Stimulated activated CD4-positive, alpha-beta T cell treated with anti-CD3 and anti-CD28 coated beads, Interleukin-2, amount 100 ng/mL, for 48 hours (primary cell): ENCODE measurements at places on chromosomes 13 and 19.

DNA sequence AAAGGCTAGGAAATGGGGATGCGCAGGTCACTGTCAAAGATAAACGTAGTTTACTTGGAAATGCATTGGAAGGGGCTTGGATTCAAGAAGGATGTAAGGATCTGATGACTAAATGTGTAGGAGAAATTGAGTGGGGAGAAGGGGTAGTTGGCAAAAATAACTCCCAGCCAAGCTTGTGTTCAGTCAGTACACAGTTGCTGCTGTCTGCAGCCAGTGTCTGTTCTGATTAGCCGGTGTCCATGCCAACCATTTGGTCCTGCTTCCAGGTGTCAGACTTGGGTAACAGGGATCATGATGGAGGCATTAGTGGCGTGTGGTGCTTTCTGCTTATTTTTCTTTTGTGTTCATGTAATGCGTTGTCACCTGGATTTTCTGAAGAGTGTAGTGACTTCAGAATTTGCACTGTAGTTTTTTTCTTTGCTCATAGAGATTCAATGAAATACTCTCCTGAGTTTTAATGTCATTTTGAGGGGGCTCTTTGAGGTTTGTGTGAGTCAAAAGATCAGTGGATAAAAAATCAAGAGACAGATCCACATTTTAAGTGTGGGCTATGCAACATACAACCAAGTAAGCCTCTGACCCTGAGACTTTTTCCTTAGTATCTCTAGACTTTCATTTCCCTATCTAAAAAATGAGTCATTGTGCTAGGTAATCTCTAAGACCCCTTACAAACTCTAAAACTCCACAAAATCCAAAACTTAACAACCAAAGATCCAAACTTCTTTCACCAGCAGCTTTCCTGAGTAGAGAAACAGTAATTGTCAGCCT, 103.9 kb downstream of the WDFY2 start:
- DNase-seq: no peak

GRCh38 chr13:21020176-21020575, 41.2 kb downstream of the LATS2 start:
- DNase-seq: no peak

GRCh38 chr19:9295411-9295849, 14.2 kb downstream of the ZNF699 start:
- DNase-seq: no peak

- DNase-seq: no peak
These were observed 905.0 kb downstream of the GPC5 start for GRCh38 chr13:92303428-92303827.

DNA sequence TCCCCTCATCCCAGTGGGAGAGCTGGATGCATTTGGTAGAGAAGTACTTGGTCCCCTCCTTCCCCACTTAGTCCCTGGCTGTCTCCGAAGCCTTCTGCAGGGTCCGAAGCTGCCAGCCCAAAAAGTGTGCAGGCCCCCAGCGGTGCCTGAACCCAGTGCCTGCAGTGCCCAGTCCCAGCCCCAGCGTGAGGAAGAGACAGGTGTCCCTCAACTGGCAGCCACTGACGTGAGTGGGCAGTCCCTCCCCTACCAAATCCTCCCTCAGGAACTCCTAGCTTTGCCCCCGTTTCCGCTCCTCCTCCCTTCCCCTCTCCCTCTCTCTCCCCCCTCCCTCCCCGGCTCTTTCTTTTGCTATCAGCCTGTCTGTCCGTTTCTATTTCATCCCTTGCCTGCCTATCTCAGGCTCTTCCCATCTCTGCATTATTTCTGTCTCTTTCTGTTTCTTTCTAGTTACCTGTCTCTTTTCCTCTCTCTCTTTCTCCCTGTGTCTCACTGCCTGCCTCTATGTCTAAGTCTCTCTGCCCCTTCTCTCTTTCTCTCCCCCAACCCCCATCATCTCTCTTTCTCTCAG, 1.8 kb upstream of the LTBP4 start:
- no peak for DNase-seq

DNA sequence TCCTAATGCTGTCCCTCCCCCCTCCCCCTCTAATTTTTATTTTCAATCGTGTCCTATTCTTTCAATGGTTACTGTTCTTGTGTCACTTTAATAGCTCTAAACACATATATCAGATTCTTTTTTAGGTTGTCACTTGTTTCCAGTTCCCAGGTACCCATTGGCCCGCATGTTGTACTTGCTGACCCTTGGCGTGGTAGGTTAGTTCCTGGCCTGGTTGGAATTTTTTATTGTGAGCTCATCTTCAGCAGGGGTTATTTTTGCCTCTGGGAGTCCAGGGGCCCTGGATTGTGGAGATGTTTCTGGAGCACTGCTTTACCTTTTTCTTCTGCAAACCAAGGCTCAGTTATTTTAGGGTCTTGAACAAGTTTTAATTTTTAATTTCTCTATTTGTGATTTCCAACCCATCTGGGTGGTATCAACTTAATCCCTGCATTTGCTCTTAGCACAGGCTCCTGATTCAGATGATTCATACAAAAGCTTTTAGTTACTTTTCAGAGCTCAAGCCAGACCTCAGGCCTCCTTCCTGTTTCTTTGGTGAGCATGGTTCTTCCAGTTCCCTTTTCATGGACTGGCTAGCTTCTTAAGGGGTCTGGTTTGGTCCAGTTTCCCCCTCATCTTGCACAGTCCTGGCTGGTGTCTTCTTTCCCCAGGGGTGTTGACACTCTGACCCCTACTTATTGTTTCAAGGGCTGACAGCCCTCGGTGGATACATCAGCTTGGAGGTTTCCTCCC, 220.5 kb downstream of the TM9SF2 start:
- DNase-seq: no peak

GRCh38 chr13:41668130-41668757, 210.9 kb downstream of the RGCC start:
- no peak for DNase-seq

DNA sequence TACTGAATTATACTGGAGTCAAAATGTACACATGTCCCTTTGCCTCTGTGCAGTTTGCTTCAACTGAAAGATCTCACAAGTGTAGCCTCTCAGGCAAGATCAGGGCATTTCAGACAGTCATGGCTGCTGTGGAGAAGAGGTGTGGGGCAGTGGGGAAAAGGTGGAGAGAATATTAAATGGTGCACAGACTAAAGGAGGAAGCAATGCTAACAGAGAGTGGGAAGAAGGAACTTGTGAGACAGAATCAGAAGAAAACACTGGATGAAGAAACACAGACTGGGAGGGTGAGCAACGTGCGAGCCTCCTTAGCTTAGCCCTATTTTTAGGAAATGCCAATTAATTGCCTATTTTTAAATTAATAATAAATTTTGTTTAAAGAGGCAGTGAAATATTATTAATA, 49.6 kb upstream of the RAP2A start:
- no peak for DNase-seq

GRCh38 chr19:397941-398706, 10.8 kb downstream of the C2CD4C start:
- no peak for DNase-seq

- peak; percentile 53 for DNase-seq
These were observed 8.2 kb downstream of the RASGRP4 start for GRCh38 chr19:38417544-38418506.

DNA sequence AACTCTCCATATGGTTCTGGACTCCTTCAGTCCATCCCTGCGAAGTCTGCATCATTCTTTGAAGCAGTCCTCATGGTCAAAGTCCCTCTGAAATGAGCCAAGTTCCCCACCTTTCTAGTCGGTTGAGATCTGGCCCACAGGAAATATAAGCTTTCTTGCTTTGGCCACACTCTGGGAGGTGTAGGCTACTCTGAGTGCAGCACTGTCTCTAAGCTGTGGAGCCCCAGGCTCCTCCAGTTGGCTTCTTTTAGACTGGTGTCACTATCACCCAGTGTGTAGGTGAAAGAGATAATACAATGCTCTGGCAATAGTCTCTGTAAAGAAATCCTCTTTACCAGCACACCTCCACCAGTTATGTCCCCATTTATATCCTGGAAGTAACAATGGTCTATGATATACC, 486.5 kb upstream of the KLF12 start:
- DNase-seq: no peak

DNA sequence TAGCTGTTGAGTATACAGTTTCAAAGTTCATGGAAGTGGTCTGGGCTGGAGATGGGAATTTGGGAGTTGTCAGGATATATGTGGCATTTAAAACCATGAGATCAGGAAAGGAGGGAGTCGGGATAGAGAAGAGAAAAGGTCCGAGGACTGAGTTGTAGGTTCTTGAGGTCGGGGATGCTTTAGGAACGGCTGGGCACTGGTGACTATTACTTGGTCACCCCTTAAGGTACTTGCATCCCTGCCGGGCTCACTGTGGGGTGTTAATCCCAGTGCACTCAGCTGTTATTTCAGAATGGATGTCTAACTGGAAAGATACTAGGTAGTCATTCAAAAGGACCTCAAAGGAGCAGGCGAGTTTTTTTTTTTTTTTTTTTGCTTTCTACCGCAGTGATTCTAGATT, 34.2 kb downstream of the WASF3 start:
- no peak for DNase-seq

- no peak for DNase-seq
These were observed 22.8 kb downstream of the KLF12 start for GRCh38 chr13:74111399-74111798.

DNA sequence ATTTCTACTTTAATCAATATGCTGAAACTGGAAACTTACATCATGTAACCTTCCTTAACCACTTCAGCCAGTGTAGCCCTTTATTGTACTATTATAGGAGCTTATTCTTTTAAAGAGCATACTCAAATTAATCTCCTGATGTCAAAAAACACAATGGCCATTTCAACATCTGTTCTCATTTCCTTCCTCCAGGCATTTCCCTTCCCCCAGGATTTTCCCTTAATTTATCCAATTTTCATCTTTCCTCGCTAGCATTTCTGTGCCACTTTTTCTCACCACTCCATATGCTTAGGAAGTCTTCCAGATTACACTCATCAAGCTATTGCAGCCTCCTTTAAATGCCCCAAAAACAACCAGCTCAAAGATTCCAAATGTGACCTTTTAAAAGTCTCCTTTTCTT, 265.0 kb downstream of the PCDH9 start:
- DNase-seq: no peak

DNA sequence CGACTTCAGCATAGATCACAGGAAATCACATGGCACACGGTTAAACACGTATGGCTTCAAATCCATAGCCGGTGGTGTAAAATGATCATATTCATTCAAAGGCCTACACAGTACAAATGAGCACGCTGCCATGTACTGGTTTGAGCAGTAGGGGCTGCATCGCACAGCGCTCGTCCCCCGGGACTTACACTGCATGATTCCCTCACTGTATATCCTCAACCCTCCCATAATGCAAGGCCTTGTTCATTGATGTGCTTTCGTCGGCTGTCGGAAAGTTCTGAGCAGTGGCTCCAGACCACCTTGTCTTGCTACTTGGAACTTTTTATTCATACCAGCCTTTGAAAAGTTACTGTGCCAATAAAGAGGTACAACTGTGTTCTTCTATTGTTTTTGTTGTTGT, 578.2 kb downstream of the MYO16 start:
- no peak for DNase-seq

DNA sequence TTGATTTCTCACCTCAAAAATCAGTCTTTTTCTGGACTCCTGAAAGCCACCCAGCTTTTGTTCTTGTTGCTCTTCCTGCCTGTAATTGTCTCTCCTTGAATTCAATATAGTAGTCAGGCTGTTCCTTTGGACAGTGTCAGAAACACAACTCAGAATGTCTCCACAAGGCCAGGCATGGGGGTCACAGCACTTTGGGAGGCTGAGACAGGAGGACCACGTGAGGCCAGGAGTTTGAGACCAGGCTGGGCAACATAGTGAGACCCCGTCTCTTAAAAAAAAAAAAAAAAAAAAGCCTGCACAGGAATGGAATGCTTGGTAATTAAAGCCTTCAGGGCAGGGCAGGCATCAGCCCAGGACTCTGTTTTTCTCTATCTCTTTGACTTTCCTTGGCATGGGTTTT, 8.9 kb upstream of the BAX start:
- DNase-seq: no peak

- DNase-seq: no peak
These were observed 101.7 kb upstream of the MCF2L start for GRCh38 chr13:112867301-112867711.

DNA sequence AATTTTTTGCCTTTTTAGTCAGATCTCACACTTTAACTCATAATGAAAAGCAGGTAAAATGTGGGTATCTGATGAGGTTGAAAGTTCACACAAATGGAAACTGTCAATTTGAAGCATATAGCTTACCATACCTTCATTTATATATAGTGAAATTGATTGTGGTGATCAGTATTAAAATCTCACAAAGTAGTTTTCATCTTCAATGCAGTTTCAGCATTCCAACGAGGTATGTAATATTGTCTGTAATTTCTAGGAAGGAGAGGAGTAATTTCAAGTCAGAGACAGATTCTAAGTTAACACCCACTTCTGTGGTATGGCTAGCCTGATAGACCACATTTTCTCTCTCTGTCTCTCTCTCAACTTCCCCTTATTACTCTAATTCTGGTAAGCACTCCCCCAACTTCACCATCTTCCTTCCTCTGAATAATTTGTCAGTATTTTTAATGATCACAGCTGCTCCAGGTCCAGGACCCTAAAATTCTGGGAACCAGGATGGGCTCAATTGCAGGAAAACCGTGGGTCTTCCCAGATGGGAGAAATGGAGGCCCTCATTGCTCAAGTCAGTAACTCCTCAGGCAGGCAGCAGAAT, 455.7 kb downstream of the FGF9 start:
- DNase-seq: no peak

GRCh38 chr19:12792051-12792852, 966 bp downstream of the JUNB start:
- peak; percentile 69 for DNase-seq

DNA sequence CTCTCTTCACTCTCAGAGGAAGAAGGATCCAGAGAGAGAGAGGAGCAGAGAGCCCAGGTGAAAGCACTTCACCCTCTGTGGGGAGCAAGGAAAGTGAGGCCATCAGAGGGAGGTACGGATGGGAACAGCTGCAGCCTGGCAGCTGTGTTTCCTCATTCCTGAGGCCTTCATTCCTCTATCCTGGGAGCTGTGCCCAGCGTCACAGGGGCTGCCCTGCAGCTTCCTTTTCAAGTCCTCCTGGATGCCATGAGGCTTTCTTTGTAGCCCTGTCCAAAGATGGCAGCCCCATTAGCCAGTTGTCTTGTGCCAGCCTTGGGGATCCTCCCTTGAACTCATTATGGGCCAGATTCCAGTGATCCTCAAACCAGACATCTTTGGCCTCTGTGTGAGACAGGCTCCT, 76.8 kb upstream of the PCDH8 start:
- DNase-seq: no peak

GRCh38 chr19:54670576-54671357, 8.0 kb downstream of the LILRB4 start:
- DNase-seq: no peak

- DNase-seq: peak; percentile 45
These were observed 45.5 kb downstream of the IER2 start for GRCh38 chr19:13195678-13196077.

GRCh38 chr13:30880151-30880855, 25.8 kb upstream of the MEDAG start:
- DNase-seq: no peak
